ENCODE measurements at places on chromosomes 2 and 18.

- DNase-seq, result no peak
These were observed 83.9 kb downstream of the TPO start for GRCh38 chr2:1497122-1497611.

DNA sequence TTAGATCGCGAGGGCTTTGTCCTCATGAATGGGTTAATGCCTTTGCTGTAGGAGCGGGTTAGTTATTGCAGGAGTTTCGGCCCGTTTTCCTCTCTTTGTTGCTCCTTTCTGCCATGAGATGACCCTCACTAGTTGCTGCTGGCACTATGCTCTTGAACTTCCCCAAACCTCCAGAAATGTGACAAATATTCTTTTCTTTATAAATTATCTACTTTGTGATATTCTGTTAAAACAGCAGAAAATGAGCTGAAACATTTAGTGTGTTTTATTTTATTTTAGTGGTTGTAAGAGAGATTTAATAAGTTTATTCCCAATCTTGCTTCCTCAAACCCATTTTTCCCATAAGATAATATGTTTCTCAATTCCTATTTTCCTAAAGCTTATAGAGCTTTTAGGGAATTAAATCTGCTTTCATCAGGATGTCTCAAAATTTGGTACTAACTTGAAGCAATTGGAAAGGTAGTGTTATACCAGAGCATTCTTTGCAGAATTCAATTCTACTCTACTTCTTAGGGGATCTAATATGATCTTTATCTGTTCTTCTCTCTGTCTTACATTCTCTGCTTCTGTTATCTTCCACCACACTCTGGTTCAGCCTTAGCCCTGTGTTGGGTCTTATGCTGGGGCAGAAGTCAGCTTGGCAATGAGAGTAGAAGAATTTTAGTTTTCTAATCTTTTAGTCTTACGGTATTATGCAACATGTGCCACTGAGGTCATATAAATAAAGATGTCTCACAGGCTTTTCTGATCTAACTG lies 23.1 kb downstream of the DDX1 start:
- DNase-seq, result no peak

DNA sequence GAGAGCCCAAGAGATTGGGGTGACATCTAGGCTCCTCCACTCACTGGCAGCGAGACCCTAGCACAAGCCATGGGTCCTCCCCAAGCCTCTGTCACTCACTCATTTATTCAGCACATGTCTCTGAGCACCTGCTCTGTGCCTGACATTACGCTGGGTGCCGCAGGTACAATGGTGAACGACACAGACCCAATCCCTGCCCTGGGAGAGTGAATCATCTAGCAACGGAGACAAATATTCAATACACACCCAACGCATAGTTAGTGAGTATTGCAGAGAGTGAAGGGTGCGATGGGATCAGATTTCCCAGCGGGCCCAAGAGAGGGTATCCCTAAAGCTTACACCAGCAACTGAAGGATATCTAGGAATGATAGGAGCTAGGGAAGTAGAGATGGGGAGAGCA lies 45.5 kb downstream of the ZFP36L2 start:
- DNase-seq, result no peak

DNA sequence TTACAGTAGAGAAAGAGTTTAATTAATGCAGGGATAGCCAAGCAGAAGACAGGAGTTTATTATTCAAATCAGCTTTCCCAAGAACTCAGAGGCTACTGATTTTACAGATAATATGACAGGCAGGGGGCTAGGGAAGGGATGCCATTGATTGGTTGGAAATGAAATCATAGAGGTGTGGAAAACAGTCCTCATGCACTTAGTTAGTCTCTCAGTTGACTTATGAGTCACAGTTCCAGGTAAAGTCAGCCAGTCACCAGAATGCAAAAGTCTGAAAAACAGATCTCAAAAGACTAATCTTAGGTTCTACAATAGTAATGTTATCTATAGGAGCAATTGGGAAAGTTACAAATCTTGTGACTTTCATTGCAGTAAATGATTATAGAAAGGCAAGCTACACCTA lies 676.4 kb upstream of the CHAC2 start:
- no peak for DNase-seq

- DNase-seq, result no peak
These were observed 1.1 kb downstream of the STRN start for GRCh38 chr2:36965206-36965605.

- DNase-seq, result no peak
These were observed 84.3 kb downstream of the UXS1 start for GRCh38 chr2:106109675-106110424.

DNA sequence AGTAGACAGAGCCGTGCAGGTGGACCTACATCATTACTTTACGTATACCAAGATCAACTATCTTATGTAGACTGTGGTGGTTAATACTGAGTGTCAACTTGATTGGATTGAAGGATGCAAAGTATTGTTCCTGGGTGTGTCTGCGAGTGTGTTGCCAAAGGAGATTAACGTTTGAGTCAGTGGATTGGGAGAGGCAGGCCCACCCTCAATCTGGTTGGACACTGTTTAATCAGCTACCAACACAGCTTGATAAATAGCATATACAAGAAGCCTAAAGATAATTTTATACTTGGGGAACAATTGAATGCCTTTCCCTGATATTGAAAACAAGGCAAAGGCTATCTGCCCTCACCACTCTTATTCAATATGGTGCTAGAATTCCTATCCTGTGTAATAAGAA lies 604.2 kb upstream of the ZEB2 start:
- no peak for DNase-seq

DNA sequence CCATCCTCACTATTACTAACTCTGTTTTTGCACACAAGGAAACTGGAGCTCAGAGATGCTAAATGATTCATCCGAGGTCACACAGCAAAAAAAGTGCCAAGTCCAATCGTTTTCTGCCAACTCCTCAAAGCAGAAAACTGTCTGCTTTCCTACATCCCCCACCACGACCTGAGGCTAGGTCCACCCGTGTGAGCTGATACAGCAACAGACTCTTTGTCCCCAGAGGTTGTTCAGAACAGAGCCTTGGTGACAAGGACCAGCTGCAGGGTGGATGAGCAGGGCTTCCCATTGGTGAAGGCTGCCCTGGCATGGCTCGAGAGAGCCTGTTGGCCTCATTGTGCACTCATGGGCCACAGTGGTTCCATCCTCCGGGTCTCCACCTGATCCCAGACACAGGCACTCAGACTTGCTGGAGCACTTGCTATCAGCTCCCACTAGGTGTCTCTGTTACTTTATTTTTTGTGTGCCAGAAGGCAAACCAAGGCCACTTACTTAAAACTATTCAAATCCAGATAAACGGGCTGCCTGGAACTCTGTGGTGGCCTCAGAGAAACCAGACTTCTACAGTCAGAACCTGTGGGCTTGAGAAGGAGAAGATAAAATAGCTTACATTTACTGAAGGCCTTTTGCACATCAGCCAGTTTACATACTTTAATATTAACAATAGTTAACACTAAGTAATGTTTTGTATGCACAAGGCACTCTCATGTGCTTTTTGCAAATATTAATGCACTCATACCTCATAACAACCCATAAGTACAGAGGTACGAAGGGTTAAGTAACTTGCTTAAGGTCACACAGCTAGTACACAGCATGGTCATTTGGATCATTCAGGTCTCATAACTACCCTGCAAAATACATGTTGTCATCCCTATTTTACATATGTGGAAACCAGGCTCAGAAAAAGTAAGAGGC lies 62.9 kb upstream of the CTIF start:
- DNase-seq, result peak; percentile 57

DNA sequence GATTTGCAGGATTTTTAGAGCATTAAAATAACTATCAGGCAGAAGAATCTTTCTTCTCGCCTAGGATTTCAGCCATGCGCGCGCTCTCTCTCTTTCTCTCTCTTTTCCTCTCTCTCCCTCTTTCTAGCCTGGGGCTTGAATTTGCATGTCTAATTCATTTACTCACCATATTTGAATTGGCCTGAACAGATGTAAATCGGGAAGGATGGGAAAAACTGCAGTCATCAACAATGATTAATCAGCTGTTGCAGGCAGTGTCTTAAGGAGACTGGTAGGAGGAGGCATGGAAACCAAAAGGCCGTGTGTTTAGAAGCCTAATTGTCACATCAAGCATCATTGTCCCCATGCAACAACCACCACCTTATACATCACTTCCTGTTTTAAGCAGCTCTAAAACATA lies 137.0 kb downstream of the MEIS1 start:
- no peak for DNase-seq

DNA sequence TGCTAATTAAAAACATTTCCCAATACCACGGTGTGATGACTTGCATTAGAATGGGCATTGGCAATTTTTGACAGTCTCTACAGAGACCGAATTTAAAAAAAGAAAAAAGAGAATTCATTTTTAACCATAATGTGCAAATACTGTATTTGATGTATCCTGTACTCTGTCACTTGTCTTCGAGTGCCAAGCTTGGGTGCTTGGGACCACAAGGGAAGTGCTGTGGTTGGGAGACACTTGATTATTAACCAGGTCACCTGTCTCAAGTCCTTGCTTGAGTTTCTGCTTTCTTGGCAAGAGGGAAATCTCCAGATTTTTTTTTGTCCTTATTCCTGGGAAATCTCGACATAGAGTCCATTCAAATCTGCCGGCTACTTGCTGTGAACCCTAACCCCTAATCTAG lies 209.0 kb downstream of the MC4R start:
- no peak for DNase-seq

DNA sequence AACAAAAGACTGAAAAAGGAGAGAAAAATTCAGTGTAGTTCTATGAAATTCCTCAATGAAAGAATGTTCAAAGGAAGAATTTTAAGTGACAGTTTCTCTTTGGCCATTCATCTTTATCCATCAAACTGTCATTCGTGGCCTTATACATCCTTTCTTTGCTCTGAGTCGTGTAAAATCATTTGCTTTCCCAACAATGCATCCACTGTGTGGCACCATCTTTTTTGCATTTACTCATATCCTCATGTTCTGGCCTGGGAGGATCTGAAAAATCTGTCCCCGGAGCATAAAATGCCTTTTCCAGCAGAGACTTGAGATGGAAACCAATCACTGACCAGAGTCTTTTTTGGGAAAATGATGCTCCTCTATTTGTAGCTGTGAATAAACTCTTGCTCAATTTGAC lies 240.3 kb upstream of the ETAA1 start:
- DNase-seq, result no peak

DNA sequence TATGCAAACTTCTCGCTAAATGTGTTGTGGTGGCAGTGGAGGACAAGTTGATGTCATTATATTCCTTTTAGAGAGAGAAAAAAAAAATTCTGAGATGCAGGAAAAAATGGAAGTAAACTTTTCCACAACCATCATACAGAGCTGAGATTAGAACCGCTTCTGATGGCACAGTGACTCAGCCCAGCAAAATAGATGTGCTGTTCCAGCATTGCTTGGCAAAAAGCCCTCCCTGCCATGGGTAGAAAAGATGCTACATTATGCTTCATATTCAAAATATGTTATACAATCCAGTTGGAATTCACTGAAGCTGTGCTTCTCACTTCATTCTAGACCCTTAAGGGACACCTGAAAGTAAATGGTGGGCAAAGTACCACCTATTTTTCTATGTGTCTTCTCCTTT lies 1047.6 kb upstream of the FANCL start:
- no peak for DNase-seq

DNA sequence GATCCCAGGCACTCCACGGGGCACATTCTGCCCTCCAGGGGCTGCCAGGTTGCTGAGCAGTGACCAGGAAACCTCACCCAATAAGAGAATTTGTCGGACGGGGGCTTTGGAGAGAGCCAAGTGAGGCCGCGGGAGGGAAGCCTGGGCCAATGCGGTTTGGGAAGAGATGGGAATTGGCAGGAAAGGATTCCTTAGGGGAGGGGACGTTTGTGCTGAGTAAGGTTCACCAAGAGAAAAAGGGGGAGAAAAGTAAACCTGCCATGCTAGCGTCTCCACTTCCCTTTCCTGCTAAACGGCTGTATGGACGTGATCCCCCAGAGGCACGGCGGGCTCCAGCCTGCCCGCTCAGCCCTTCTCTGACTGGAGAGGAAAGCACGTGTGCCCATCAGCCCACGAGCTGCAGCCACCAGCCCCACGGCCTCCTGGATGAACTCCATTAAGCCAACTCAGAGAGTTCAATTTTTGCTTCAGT lies 194.4 kb upstream of the ID2 start:
- no peak for DNase-seq

- DNase-seq, result no peak
These were observed 122.9 kb upstream of the ACVR1C start for GRCh38 chr2:157751462-157752058.

GRCh38 chr2:241846406-241846805 lies 12.3 kb downstream of the PDCD1 start:
- no peak for DNase-seq

DNA sequence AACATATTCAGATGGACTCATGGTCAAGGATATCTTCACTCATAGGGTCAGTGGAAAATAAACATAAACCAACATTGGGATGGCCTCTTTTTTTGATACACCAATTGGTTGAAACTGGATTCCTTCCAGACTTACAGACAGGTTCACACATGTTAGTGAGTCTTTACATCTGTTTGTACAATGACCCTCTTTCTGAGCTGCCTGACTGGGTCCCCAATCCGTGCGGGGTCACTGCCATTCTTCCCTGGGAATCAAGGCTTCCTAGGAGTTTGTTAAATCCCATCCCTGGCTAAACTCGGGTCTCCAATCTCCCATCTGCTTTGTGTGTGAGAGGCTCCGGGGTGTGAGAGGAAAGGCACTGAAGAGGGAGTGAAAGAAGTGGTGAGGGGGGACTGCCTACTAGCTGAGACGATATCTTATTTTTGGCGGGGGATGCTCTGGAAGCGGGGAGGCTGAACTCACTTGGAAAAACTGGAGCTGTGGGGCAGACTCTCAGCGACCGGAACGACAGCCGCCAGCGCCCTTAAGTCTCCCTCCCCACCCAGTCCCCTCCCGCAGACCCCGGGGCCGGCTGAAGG lies 487 bp downstream of the STARD6 start:
- no peak for DNase-seq

DNA sequence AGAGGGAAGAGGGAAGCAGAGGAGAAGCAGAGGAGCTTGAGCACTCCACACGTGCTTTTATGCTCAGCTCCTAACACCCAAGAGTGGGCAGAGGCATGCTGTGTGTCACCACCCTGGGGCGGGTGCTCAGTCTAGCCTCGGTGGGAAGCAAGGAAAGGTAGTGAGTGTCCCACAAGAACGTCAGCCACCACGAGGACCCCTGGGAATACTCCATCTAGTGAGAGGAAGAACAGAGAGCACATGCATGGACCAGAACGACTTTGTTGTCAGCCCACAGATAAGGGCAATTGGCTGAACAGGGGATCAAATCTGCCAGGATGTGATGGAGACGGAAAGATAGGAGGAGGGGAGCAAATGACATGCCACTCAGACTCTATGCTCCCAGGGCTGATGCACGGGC lies 83.4 kb downstream of the XDH start:
- no peak for DNase-seq

DNA sequence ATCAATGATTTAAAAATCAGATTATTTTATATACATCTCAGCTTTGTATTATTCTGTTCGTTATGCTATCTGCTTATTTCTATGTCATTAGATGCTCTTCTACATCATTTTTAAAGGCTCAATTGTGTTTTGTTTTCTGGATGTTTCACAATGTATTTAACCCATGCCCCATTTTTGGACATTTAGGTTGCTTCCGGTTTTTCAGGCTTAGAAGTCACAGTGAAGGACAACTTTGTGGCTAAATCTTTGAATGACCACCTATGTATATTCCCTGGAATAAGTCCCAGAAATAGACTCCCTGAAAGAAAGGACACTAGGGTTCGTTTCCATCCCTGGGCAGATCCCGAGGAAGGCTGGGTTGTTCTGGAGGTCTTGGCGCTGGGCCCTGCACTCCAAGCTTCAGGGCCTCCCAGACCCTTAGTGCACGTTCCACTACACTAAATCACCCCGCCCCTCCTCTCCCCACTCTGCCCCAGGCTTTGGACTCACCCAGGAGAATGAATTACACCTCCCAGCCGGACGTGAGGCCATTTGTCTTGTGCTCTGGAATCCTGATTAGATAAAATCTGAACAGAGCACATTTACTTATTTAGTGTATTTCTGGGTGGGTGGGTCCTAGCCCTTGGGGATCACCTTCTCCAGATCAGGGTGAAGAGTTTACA lies 188.2 kb downstream of the ZFP36L2 start:
- no peak for DNase-seq
